Left renal pelvis (tissue), 4 donors: ENCODE measurements at places on chromosomes 7 and 10.

DNA sequence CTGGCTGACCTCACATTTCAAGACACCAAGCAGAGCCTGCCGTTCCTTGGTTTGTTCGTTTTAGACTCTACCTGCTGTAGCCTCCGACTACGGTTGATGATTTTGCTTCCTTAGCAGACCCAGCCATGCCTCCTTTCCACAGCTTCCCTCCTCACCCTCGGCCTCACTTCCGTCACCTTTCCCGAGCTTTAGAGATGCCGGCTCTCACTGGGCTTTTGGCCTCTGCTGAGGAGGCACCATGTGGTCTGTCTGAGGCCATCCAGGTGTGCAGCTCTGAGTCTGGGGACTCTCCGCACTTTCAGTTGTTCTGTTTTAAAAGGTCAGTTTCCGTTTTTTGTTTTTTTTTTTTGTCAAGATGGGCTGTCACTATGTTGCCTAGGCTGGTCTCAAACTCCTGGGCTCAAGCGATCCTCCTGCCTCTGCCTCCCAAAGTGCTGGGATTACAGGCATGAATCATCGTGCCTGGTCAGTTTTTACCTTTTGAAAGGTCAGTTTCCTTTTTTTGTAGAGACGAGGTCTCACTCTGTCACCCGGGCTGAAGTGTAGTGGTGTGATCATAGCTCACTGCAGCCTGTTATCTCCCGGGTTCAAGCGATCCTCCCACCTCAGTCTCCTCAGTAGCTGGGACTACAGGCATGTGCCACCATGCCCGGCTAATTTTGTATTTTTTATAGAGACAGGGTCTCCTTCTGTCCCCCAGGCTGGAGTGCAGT is 11.7 kb downstream of the ORAI2 start:
- no peak for DNase-seq

- DNase-seq, result no peak
These were observed 856.4 kb downstream of the LRMDA start for GRCh38 chr10:76287856-76288255.

DNA sequence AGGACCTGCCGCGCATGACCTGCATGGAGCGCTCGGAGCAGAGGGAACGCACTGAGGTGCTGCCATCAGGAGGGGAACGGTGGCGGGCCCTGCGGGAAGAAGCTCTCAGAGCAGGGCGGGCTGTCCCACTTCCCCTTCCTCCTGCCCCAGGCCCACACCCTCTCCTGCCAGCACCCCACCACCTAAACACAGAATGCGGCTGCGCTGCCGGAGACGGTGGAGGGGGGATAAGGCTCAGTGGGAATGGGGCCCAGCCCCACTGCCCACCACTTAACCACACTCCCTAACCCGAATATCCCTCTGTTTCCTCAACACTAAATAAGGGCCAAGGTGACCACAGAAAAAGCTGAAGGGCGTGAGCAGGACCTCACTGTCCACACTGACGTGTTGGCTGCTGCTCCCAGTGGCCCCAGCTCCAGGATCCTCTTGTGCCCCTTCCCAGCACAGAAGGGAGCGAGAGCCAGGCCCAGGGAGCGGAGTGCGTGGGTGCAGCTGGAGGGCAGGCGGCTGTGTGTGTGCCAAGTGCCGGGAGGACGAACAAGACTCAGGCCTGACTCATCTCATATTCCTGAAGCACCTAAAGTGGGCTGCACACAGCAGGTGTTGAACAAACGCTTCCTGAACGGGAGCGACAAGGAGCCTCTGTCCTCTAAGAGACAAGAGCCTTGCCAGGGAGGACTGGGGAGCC is 116.8 kb downstream of the MAD1L1 start:
- no peak for DNase-seq

GRCh38 chr10:4099202-4099601 is 314.2 kb upstream of the KLF6 start:
- no peak for DNase-seq
